Mammary epithelial cell (primary cell): ENCODE measurements at places on chromosomes 1 and 21.

GRCh38 chr1:67134695-67135094, at the start of gene C1orf141:
Gene C1orf141 (minus strand): TSS chr1:67134970. CDS start chr1:67127240, 7,730 bp downstream.
- DNase-seq, result no peak

- DNase-seq, result no peak
Observed at GRCh38 chr1:228802386-228803220, 67.3 kb downstream of the RHOU start.

DNA sequence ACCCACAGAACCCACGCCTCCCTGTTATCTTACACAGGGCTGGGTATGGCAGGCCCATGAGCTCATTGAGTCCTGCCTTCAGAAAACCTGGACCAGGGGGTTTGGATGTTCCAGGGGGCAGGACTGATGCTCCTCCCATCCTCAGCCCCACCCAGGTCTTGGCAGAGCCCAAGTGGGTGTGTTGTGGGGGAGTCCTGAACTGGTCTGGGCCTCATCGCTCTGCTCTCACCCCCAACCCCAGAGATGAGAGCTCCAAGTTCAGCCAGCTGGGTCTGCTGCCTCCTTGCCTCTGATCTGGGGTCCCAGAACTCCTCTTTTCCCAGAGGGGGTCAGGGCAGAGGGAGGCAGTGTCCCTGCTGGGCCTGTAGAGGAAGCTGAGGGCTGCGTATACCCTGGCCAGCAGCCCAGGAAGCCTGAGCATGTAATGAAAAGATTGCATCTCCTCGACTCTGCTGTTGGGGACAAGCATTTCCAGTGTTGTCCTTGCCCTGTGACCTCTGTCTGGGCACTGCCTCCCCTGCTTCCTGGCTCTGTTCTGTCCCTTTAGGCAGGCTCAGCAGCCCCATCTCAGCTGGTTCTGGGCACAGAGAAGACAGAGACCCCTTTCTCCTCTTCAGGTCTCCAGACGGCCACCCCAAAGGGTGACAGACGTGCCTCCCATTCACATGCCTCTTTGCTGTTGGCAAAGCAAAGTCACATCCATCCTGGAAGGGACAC, 54.7 kb upstream of the EPS8L3 start:
- DNase-seq, result no peak

DNA sequence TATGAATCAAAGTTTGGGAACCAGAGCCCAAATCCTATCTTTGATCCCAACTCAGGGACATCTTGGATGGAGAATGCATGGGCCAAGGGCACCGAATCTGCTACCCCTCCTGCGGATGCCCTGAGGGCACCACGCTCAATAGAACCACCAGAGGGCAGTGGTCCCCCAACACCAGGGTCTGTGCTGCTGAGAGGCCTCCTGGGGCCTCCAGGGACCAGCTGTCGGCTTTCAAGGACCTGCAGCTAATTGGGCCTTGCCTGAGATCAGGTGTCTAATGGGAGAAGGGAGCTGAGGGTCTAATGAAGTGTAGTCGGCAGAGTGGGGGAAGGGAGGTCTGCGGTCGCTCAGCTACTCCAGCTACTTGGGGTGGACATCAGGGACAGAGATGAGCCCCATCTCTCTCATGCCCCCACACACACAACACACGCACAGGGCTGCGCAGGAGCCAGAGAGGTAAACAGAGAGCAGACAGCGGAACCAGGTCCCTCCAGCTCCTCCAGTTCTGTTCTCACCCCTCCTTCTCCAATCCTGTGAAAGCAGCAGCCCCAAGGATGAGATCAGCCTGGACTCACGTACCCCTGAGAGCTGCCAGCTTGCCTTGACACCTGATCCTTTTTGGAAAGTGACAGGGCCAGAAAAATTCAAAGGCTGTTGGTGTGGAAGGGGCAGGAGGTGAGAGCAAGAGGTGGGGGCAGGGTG, 34.9 kb upstream of the PPP1R15B start:
- DNase-seq, result no peak

DNA sequence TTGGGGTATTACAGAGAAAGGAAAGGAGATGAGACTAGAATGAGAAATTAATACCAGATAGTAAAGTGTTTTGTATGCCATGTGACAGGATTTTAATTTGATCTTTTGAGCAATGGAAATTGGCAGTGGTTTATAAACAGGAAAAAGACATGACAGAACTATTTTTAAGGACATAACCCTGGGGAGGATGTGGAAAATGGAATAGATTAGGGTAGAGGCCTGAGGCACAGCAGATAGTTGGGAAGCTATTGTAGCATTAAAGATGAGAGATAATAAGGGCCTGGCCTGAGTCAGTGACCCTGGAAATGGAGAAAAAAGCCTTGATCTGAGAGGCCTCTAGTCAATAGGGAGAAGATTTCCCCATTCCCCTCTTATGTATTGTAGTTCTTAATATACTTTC, 22.1 kb upstream of the KCNA3 start:
- DNase-seq, result no peak

DNA sequence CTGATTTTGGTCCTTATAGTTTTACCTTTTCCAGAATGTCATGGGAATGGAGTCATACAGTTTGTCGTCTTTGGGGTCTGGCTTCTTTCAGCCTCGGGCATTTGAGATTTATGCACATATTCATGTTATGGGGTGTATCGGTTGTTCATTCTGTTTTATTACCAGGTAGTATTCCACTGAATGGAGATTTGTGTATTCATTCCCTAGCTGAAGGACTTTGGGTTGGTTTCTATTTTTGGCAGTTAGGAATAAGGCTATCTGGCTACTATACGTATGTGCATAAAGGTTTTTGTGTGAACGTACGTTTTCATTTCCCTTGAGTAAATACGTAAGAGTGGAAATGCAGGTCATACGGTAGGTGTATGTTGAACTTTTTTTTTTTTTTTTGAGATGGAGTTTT, 65.1 kb downstream of the ACTL8 start:
- no peak for DNase-seq

DNA sequence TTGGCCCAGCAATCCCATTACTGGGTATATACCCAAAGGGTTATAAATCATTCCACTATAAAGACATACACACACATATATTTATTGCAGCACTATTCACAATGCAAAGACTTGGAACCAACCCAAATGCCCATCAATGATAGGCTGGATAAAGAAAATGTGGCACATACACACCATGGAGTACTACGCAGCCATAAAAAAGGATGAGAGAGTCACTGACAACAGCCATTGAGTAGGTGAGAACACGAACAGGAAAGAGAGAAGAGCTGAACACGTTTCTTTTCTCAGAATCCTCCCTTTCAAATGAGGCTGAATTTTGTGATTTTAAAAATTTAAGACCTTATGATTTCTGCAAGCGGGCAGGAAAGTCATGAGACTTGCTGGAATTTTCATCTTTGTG, 10.1 kb upstream of the RABGAP1L start:
- DNase-seq, result no peak

- DNase-seq, result peak; percentile 21
Observed at GRCh38 chr1:214280386-214281020, 456 bp upstream of the SMYD2 start.

DNA sequence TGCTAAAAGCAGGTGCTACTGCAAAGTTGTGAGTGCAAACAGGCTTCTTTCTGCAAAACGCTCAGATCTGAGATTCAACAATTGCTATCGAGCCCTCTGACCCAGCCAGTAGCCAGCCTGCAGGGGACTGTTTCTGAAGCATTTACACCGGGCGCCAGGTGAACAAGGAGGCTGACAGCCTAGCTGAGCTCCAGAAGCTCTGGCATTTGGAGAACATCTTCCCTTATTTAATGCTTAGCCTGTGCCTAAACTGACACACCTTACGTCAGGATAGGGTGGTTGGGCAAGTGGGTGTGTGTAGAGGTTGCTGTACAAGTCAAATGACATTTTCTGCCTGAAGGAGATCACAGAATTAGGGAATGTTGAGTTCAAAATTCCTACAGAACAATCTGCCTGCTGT, 15.8 kb upstream of the PLA2G2C start:
- no peak for DNase-seq

DNA sequence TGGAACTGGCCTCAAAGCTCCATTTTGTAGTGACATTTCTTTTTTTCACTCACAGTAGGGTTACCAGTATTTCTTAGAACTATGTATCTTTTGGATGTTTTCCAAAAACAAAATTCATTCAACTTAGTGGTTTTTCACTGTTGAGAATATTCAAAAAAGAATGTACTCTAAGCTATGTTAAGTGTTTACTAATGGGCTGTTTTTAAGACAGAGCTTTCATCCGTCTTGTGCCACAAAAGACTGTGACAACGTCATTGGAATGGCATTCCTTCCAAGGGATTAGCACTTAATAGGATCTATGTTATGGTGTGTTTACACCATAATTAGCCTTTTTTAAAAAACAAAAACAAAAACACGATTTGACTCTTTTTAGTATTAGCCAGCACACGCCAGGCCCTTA, 66.8 kb downstream of the TTC3 start:
- DNase-seq, result no peak

GRCh38 chr1:63379583-63379982, 12.2 kb downstream of the ALG6 start:
- DNase-seq, result no peak

- DNase-seq, result no peak
Observed at GRCh38 chr1:202615501-202616354, 94.5 kb downstream of the SYT2 start.

GRCh38 chr1:94608852-94609530, 67.4 kb upstream of the F3 start:
- DNase-seq, result no peak

DNA sequence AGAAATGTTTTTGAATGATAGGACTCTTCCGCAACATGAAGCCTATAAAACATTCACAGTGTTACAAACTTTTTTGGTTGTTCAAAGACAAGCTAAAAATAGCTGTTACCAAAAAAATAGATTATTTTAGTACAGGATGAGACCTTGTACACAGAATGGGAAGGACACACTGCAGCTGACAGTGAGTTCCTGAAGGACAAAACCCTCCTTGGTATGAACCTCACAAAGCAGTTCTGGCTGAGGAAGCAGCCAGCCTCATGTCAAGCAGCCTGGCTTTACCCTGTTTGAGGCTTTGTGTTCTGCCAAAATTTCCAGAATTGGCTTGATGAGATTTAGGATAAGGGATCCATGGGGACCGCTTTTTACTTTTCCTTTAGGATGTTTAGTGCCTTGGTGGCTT, 93.7 kb downstream of the RGL1 start:
- DNase-seq, result no peak

GRCh38 chr21:26227130-26227529, 56.6 kb upstream of the APP start:
- DNase-seq, result no peak

- no peak for DNase-seq
Observed at GRCh38 chr1:78079580-78079979, 33.8 kb downstream of the GIPC2 start.

- no peak for DNase-seq
Observed at GRCh38 chr1:40789342-40789598, 5.7 kb downstream of the KCNQ4 start.

DNA sequence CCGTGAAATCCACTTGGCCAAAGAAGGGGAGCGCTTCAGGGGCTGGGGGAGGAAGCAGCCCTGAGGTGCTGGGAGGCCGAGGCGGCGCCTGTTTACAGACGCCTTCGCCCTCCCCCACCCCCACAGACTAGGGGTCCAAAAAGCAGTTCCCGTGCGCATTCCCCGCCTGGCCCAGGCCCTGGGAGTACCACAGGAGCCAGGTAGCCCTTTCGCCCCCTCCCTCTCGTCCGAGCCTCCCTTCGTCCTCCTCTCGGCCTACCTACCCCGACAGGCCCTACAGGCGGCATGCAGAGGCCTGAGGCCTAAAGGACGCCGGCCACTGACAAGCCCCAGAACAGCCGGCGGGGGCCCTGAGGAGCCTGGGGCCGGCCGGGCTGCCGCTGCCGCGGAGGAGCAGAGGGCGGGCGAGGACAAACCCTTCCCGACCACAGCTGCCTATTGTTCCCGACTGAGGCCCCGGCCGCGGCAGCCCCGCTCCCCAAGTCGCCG, 522 bp downstream of the RC3H1 start:
- DNase-seq, result peak; percentile 56

DNA sequence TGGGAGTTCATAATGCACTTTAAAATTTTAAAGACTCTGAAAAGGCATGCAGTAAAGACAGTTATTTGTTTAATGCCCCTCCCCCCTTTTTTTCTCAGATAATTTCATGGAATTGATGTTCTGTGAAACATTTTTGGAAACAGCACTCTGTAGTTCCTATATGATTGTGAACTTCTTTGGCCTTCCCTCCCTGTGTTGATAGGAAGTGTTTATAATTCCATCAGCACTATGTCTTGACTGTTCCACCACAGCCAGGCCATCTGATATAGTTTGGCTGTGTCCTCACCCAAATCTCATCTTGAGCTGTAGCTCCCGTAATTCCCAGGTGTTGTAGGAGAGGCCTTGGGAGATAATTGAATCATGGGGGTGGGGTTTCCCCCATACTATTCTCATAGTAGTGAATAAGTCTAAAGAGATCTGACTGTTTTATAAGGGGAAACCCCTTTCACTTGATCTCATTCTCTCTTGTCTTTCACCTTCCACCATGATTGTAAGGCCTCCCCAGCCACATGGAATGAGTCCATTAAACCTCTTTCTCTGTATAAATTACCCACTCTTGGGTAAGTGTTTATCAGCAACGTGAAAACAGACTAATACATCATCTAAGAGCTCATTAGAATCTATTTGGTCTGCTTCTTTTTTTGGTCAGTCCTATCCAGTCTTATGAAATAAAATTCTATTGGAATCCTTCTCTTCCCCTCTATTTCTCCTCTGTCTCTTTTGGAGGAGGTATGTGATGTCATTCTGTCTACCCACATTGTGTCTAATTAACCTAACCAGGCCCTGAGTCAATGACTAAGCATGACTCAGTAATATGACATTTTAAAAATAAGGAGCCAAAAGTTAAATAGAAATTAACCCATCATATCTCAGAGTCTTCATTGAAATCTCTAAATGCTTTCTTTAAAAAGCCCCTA, 8.9 kb downstream of the CCDC185 start:
- peak; percentile 79 for DNase-seq

DNA sequence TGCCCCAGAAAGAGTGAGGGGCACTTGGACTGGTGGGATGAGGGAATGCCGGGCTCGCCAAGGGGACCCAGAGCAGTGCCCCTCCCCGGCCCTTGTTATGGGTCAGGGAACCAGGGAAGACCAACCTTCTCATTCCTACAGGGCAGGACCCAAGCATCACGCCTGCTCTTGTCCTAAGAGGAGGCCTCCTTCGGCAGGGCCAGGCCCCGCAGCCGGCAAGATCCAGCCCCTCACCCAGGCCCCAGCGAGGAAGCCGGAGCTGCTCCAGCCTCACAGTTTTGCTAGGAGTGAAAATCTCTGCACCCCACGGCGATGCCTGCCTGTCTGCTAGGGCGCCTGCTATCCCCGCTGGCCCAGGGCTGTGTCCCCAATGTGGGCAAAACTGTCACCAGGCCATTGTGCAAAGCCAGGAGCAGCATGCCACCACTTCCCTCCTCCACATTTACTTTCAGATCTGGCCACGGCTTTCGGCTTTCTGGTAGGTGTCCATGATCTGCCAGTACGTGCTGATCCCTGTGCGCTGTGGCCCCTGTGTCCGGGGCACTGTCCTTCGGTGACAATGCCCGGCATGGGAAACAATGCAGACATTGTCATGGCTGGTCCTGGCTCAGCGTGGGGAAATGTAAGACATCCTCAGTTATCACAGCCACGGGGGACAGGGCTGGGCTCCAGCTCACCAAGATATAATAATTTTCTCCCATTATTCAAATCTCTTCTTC, 9.6 kb downstream of the ACTRT2 start:
- no peak for DNase-seq
